ENCODE measurements at places on chromosomes 6 and 20. TPM values are rescaled to one million over a fixed set of nuclear protein-coding genes. Genes with fewer than 3 reads are reported as not detected.

DNA sequence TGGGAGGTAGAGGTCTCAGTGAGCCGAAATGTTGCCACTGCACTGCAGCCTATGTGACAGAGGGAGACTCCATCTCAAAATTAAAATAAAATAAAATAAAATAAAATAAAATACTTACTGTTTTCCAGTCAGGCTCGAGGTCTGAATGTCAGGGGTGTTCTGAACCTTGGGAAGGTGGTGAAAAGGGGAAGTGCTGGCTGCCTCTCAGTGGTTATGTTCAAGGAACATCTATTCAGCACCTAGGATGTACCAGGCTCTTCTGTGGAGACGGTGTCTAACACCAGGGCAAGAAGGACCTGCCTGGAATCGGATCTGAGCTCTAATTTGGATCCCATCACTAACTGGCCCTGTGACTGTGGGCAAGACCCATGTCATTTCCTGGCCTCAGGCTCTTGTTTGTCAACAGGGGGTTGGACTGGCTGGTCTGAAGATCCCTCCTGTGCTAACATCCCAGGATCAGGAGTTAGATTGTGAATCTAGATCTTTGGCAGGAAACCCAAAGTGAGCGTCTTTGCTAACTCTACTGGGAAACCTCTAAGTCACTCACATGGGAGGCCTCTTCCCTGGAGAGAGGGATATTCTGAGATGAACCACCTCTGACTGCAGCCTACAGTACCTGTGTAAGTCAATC lies 63.4 kb upstream of the SIRPG start:
- no peak for DNase-seq
- no peak overlapping the region for H3K4me3 ChIP-seq
- H3K4me1 ChIP-seq = no peaks in the 10 kb centered on the region
- no peak overlapping the region for H3K27ac ChIP-seq
- no peaks in the 10 kb centered on the region for H3K36me3 ChIP-seq
- H3K27me3 ChIP-seq = peaks cover 18% of the 10 kb centered on the region

DNA sequence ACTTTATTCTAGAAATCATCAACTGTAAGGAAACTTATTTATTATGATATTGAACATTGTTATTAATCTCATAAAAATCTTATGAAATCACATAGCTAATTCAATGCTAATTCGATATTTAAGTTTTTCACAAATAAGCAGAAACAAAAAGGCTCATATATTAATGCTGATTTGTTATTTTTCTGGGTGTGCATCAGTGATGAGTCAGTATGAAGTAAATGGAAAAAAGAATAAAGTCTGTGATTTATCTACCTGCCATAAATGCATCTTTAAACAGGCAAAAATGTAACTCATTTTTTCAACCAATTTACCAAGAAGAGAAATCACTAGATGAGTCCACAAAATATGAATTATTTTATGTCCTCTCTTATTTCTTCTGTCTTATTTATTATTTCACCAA lies 253.5 kb downstream of the PTPRK start:
- no peaks in the 10 kb centered on the region for H3K27me3 ChIP-seq
- DNase-seq = no peak

GRCh38 chr20:33696448-33696847 lies 10.3 kb upstream of the E2F1 start:
- H3K36me3 ChIP-seq = no peaks in the 10 kb centered on the region
- H3K27me3 ChIP-seq = no peaks in the 10 kb centered on the region
- H3K4me3 ChIP-seq = no peak overlapping the region
- no peak overlapping the region for H3K27ac ChIP-seq
- H3K4me1 ChIP-seq = no peaks in the 10 kb centered on the region

DNA sequence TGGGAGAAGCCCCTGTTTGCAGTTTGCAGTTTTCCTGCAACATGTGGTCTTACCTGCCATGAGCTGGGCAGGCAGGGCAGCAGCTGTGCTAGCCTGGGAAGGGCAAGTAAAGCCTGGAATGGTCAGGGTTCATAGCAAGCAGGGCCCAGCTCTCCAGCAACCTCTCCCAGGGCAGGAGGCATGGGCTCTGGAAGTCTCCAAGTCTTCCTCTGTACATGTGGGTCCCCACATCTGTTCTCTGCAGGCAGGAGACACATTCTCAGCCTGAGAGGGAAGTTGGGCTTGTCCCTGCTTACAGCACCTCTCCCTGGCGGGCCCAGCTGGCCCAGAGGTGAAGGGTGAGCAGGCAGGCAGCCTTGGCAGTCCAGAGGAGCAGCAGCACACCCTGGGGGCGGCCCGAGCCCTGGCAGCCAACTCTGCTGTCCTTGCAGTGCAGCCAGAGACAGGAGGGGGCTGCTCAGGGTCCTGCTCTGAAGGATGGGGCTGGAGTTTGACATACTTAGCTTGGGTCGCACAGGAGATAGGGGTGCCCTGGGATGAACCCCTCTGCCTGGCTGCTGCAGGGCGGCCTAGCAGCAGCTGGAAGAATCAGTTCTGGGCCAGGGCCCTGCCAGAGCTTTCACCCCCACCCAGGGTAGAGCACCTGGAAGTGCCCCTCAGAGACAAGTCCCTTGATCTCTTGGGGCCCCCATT lies 176.0 kb downstream of the MRPL14 start:
- H3K27ac ChIP-seq = no peak overlapping the region
- H3K4me3 ChIP-seq = no peak overlapping the region
- peaks cover 17% of the 10 kb centered on the region for H3K4me1 ChIP-seq
- peaks cover 2% of the 10 kb centered on the region for H3K27me3 ChIP-seq

SMLR1 gene
- total RNA-seq = not detected

DNA sequence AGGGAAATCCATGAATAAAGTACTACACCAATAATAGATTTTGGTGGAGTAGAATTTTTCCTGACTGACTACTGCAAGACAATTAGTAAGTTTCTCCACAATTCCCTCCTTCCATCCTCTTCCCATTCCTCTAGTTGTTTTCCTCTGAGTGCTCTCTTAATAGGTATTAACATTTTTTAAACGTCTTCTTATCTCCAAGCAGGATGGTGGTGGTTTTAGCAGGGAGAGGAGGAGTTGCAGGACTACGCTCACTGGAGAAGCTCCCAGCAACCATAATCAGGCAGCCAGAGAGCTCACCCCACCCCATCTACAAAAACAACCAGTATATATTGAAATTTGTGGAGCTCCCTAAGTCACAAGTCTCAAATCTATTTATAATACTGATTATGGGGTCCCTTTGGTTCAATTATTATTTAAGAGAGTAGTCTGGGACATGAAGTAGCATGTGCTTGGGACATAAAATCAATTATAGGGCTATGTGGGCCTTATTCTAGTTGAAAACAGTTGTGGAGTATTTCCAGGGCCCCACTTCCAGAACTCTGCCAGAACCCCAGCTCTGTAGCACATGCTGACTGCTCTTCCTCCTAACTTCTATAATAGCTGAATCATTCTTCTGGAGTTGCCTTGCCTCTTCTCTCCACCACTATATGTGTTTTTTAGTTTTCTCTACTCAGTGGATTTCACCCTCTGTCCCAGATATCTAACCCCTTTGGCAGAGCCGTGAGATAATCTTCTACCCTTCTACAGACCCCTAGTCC lies 49.8 kb downstream of the MYB start:
- H3K27ac ChIP-seq = peak overlapping the region; percentile 54
- H3K4me3 ChIP-seq = no peak overlapping the region
- H3K36me3 ChIP-seq = no peaks in the 10 kb centered on the region
- H3K27me3 ChIP-seq = no peaks in the 10 kb centered on the region
- DNase-seq = no peak

GRCh38 chr6:140758169-140758877 lies 1374.4 kb upstream of the GJE1 start:
- H3K4me3 ChIP-seq = no peak overlapping the region
- H3K4me1 ChIP-seq = no peaks in the 10 kb centered on the region
- no peaks in the 10 kb centered on the region for H3K27me3 ChIP-seq

GRCh38 chr6:139710556-139710955 lies 336.1 kb upstream of the CITED2 start:
- H3K27me3 ChIP-seq = no peaks in the 10 kb centered on the region
- no peak for DNase-seq
- H3K36me3 ChIP-seq = no peaks in the 10 kb centered on the region
- H3K4me1 ChIP-seq = peaks cover 27% of the 10 kb centered on the region
- H3K4me3 ChIP-seq = no peak overlapping the region

DNA sequence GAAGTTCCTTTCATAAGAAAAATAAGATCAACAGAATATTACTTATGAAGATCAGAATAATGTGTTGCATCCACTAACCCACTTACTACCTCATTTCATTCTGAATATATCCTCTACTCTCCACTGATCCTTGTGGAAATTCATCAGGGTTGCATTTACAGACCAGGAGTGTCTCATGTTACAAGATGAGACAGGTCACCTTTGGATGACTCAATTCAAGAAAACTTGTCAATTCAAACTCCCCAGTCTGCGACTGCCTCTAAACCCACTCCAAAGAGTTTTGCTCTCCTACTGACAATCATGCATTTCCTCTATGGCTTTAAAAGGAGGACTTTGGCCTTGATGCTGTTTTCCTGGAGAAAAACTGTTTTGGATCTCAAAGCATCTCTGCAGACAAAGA lies 68.4 kb downstream of the ID4 start:
- H3K4me3 ChIP-seq = no peak overlapping the region
- DNase-seq = no peak
- peaks cover 2% of the 10 kb centered on the region for H3K27me3 ChIP-seq
- no peaks in the 10 kb centered on the region for H3K36me3 ChIP-seq
- H3K27ac ChIP-seq = no peak overlapping the region
- H3K4me1 ChIP-seq = no peaks in the 10 kb centered on the region

DNA sequence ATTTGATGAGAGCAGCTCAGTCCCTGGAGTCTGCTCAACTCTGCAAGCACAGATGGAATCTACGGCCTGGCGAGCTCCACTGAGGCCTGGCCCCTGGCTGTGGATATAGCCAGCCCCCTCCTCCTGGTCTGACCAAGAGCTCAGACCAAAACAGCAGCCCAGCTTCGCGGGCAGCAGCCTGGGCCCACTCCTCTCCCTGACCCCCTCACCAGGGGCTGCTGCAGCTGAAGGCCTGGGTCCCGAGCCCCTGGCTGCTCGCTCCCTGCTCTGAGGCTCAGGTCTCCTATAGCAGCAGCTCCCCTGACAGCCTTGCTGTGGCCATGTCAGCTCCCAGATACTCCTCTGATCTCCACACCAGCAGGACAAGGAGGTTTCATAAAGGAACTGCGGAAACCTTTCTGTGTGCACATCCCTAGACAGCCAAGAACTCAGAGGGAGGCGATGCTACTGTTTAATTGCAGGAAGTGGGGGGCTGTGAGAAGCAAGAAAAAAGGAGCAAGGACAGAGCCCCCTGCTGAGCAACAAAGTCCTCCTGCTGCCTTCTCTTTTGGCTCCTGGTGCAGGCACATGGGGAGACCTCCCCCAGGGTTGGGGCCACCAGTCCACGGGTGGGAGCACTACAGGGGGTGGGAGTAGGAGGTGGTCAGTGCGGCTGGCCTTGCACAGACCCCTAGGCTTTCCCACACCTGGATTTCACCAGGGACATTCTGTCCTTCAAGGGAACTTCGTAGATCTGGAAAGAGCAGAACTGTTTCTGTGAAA lies 38.7 kb upstream of the CST5 start:
- no peaks in the 10 kb centered on the region for H3K36me3 ChIP-seq
- DNase-seq = no peak
- no peak overlapping the region for H3K4me3 ChIP-seq
- H3K27ac ChIP-seq = no peak overlapping the region

- peaks cover 59% of the 10 kb centered on the region for H3K4me1 ChIP-seq
- no peak for DNase-seq
- H3K4me3 ChIP-seq = no peak overlapping the region
Measured at GRCh38 chr6:16687045-16687444, 74.2 kb downstream of the ATXN1 start.

- no peak overlapping the region for H3K4me3 ChIP-seq
- H3K27ac ChIP-seq = peak overlapping the region; percentile 70
- H3K4me1 ChIP-seq = peaks cover 52% of the 10 kb centered on the region
- DNase-seq = no peak
- no peaks in the 10 kb centered on the region for H3K36me3 ChIP-seq
- no peaks in the 10 kb centered on the region for H3K27me3 ChIP-seq
Measured at GRCh38 chr6:147642458-147642857, 134.0 kb downstream of the SAMD5 start.

GRM4 gene
- total RNA-seq = 0.26 TPM

SASH1 gene
- total RNA-seq = 54.2 TPM

DNA sequence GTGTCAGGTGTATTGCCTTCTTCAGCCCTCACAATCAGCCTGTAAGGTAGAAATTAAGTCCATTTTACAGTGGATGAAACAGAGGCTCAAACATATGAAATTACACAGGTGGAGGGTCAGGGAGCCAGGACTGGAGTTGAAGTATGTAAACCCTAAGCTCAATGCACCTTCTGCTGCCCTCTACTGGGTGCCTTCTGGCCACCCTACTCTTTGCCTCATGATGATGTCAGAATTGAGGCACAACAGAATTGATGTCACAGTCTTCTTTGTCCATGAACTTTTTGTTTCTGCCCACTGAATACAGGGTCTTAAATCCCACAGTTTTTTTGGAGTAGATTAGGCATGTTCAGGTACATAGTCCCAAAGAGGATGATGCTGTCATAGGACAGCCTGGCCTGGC lies 400.8 kb upstream of the CHD6 start:
- H3K4me1 ChIP-seq = no peaks in the 10 kb centered on the region
- no peak overlapping the region for H3K27ac ChIP-seq
- DNase-seq = no peak

- no peaks in the 10 kb centered on the region for H3K36me3 ChIP-seq
- no peak for DNase-seq
- peaks cover 59% of the 10 kb centered on the region for H3K4me1 ChIP-seq
- H3K4me3 ChIP-seq = no peak overlapping the region
- no peaks in the 10 kb centered on the region for H3K27me3 ChIP-seq
Measured at GRCh38 chr6:4928426-4928825, 75.4 kb downstream of the RPP40 start.

GRCh38 chr6:139406577-139407343 lies 32.3 kb upstream of the CITED2 start:
- H3K4me3 ChIP-seq = no peak overlapping the region
- H3K27me3 ChIP-seq = no peaks in the 10 kb centered on the region
- H3K36me3 ChIP-seq = no peaks in the 10 kb centered on the region
- DNase-seq = no peak
- peak overlapping the region; percentile 90 for H3K27ac ChIP-seq
- H3K4me1 ChIP-seq = peaks cover 42% of the 10 kb centered on the region

- H3K27me3 ChIP-seq = peaks cover 28% of the 10 kb centered on the region
- peaks cover 23% of the 10 kb centered on the region for H3K4me1 ChIP-seq
- no peaks in the 10 kb centered on the region for H3K36me3 ChIP-seq
- H3K4me3 ChIP-seq = no peak overlapping the region
- no peak for DNase-seq
- H3K27ac ChIP-seq = no peak overlapping the region
Measured at GRCh38 chr20:59219211-59219610, 55.6 kb downstream of the ZNF831 start.

DNA sequence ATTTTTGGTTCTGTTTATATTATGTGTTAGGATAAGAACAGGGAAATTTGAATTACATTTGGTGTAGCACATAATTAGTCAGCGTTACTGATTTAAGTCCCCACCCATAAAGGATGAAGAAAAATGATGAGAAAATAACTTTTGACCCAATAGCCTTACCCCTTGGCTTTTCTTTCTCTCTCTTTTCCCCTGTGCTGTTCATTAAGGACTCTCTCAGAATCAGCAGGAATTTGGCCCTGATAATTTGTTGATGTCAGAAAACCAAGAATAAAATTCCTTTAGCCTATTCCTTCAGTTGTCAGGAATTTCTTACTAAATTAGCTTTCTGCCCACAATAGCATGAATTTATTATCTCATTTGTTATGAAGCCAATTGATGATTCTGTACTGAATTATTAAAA lies 18.5 kb downstream of the PLCB1 start:
- H3K4me3 ChIP-seq = no peak overlapping the region
- DNase-seq = no peak
- H3K4me1 ChIP-seq = peaks cover 68% of the 10 kb centered on the region

- H3K36me3 ChIP-seq = no peaks in the 10 kb centered on the region
- H3K4me1 ChIP-seq = peaks cover 50% of the 10 kb centered on the region
- H3K27ac ChIP-seq = peak within 1 kb of the TSS; percentile 98
- H3K4me3 ChIP-seq = peak within 1 kb of the TSS; percentile 92
- H3K27me3 ChIP-seq = peaks cover 2% of the 10 kb centered on the region
Measured at GRCh38 chr20:48921168-48921882, at the start of gene ARFGEF2. ARFGEF2 (plus strand) TSS chr20:48921711; CDS start chr20:48921890, 179 bp downstream.

Measured in chondrocyte (in vitro differentiated cells).